ENCODE measurements at places on chromosomes 2 and 18.

GRCh38 chr2:143928613-143929012 lies 591.3 kb downstream of the ZEB2 start:
- DNase-seq, result no peak

DNA sequence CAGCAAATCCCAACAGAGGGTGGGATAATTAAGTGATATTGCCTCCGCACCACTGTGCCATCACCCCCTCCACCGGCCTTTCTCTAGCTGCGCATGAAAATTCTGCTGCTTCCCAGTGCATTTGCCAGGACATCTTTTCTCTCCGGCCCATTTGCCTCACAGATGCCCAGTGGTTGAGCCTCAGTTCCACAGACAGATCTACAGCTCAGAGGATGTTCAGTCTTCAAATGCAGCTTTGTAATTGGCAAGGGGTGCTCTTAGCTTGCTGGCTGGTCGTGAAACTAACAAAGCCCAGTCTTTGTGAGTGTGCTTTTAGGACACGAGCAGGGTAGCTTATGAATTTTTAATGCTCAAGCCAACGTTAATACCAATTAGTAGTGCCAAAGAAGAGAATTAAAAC lies 253.3 kb upstream of the REV1 start:
- DNase-seq, result no peak

GRCh38 chr18:70442933-70443332 lies 154.1 kb downstream of the SOCS6 start:
- no peak for DNase-seq

DNA sequence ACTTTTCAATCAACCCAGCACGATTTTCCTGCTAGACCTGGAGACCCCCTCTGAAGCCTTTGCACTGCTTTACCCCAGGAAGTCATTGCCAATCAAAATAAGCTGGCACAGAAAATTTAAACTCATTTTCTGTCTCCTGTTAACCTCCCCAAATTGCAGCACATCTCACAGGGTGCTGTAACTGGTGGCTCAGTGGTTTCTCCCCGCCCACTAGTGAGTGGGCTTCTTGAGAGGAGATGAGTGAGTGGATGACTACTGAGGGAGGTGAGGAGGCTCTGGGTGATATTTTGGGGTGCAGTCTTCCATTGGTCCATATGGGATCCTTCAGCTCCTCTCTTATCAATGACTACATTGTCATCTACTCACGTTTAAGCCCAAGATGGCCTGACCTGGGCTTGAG lies 239.8 kb upstream of the HS6ST1 start:
- DNase-seq, result no peak

DNA sequence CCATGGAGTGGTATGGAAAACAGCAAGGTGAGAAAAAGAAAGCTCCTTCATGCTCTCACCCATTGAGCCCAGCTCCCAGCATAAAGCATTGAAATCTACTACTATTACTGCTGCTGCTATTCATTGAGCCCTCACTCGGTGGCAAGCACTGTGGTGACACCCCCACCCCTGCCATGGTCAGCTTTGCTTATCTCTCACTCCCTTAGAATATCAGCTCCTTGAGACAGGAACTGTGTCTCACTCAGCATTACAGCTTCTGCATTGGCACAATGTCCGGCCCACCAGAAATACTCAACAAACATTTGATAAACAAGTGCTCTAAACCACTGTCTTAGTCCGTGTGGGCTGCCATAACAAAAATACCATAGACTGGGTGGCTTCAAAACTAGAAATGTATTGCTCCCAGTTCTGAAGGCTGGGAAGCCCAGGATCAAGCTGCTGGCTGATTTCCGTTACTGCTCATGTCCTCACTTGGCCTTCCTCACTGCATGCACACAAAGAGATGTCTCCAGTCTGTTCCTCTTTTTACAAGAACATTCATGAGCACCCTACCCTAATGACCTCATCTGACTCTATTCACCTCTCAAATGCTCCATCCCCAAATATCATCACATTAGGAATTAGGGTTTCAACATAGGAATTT lies 116.3 kb downstream of the ZBTB7C start:
- DNase-seq, result no peak

DNA sequence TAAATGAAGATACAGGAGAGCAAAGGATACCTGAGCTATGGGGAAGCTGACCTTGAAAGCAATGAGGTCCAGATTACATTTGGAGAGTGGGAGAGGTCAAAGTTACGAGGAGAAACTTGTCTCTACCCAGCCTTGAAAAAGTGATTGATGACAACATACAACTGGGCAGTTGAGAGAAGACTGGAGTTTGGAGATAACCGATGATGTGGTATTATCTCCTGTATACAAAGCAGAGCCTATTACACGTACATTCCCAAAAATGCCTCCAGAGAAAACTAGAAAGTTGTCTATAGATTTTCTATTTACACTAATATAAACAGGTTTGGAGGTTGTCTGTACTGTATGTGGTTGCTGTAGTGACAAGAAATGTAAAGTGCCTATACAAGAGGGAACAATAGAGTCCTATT lies 28.3 kb downstream of the ARL5A start:
- DNase-seq, result no peak

DNA sequence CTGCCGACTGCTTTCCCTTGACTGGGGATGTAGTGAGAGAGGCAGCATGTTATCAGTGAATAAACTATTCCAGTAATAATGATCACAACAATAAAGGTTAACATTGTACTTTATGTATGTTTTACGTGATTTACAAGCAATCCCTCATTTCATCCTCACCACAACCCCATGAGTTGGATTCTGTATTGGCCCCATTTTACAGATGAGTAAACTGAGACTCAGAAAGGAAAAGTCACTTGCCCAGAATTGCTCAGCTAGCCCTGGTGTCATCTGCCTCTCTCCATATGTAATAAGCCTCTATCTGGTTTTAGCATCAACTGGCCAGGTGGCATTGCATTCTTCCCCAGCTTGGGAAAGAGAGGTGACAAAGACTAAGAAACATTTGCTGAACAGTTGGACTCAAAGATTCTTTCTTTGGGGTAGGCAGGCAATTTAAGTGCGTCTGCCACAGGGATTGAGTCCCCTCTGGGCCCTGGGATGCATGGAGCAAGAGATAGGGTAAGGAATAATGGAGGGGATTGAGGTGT lies 2.2 kb downstream of the CXCR2 start:
- no peak for DNase-seq

DNA sequence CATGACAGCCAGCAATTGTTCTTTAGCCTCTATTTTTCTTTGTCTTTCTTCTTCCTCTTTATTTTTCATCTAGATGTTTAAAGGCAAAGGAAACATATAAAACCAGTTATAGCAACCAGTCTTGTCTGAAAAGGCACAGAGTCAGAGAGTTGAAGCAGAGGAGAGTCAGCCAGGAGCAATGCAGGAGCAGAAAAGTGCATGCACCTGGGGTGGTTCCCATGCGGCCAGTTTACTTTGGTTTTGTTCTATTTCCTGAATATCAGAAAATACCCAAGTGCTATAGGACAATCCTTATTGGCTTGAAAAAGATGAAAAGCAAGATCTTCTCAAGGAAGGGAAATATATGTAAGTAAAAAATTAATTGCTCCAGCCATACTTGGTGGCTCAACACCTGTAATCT lies 44.9 kb downstream of the CFAP210 start:
- DNase-seq, result no peak

GRCh38 chr18:55998071-55998522 lies 410.1 kb upstream of the TCF4 start:
- DNase-seq, result no peak

DNA sequence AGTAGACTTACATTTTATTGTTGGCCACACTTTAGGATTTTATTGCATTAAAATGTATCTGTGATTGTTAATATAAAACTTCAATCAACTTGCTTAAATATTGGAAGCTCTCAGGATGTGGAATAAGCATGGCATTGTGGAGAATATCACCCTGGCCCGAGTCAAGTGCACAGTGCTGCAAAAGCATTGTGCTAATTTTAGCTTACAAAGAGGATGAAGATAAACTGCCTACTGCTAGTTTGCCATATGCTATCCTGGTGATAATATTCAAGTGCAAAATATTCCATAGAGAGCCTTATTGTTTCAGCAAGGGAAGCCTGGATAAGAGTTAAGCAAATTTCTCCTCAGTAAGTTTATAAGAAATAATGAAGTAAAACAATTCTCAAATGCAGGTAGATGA lies 54.5 kb downstream of the MEIS1 start:
- DNase-seq, result no peak

GRCh38 chr2:30958918-30959265 lies 151.6 kb upstream of the CAPN13 start:
- no peak for DNase-seq

- DNase-seq, result no peak
These were observed 32.0 kb upstream of the NYAP2 start for GRCh38 chr2:225367482-225367881.

DNA sequence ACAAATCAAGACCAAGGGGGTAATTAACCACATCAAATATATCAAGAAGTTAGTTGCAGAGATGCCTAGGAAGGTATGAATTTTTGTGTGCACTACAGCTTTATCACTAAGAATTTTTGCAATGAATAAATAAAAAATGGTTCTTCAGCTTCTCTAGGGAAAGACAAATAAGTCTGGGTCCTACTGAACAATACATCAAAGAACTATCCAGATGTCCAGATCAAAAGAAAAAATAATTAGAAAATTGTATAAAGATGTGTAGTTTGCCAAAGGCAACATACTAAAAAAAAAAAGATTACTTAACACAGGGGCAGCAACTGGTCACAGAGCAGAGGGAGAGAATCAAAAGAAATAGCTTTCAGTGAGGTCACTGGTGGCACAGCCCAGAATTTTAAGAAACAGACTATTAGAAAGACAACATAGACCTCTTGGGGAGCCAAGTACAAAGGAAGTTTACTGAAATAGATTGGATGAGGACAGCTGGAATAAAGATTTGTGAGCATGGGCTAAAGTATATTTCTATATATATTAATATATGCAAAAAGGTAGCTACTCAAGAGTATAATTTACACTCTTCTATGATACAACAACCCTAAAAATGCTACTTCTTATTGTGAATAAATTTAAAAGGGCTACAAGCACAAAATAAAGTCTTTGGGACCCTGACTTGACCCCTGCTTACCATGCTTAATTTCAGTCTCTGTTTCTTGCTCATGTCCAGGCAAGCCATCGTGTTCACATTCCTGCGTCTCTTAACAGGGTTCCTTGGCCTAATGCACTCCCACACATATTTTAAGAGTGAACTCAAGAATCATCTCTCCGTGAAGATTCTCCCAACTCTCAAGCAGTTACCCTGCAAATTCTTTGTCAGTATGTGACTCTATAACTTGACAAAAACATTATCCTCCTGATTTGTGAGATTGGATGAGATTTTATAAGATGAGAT lies 99.0 kb upstream of the GRB14 start:
- no peak for DNase-seq

- no peak for DNase-seq
These were observed 517.0 kb upstream of the SOX11 start for GRCh38 chr2:5175231-5175630.

DNA sequence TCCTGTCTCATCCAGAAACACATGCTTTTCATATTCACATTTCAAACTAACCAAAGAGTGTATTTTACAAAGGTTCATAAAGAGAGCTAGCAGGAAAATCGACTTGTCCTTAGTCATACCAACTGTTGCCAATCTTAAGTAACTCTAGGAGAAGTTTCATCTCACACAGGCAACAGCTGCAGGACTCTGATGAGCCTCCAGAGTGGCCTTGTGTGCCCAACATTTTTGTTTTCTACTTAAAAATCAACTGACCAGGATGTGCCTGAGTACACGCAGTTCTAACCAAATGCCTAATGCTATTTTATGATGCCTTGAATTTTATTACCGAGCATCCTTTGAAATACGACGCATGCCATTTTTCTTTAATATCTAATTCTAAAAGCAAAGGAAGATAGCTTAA lies 595.9 kb upstream of the LRRTM4 start:
- DNase-seq, result no peak

GRCh38 chr18:8932866-8933265 lies 169.6 kb upstream of the NDUFV2 start:
- DNase-seq, result no peak

DNA sequence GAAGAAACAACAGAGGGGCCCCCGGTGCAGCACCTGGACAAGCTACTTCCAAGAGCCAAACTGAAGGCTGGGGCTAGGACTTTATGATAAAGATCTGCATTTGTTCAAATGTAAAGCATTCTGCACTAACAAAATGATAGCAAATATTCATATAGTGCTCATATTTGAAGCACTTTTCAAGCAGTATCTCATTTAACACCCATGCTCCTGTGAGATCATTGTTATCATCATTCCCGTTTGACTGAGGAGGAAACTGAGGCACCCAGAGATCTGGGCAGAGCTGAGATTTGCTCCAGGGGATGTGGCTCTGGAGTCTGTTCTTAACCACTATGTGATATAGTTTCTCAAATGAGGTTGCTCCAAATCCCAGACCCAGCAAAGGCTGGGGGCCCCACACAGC lies 9.8 kb downstream of the KCTD1 start:
- no peak for DNase-seq

- no peak for DNase-seq
These were observed 195.0 kb downstream of the GCA start for GRCh38 chr2:162538967-162539366.

DNA sequence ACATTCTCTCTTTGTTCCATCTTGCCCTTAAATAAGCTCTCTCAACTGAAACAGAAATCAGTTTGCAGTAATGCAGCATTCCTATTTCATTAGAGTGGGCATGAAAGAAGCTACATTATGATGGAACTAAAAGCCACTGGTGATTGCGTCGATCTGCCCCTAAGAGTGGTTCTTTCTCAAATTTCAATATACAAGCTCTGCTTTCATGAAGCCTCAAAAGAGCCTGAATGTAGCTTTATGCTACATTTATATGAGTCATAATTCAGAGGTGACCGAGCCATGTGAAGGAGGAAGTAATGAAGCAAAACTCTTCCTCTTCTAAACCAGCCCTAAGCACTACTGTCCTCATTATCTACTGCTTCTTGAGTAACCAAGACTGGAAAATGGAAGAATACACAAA lies 64.8 kb upstream of the CYTIP start:
- DNase-seq, result no peak

GRCh38 chr2:142010477-142011270 lies 120.1 kb downstream of the LRP1B start:
- no peak for DNase-seq

- DNase-seq, result no peak
These were observed 5.8 kb upstream of the MYOM1 start for GRCh38 chr18:3225588-3225987.

- DNase-seq, result no peak
These were observed 205.1 kb downstream of the TNS1 start for GRCh38 chr2:217797661-217798069.

- DNase-seq, result no peak
These were observed 108.0 kb downstream of the SLC8A1 start for GRCh38 chr2:40343902-40344301.

DNA sequence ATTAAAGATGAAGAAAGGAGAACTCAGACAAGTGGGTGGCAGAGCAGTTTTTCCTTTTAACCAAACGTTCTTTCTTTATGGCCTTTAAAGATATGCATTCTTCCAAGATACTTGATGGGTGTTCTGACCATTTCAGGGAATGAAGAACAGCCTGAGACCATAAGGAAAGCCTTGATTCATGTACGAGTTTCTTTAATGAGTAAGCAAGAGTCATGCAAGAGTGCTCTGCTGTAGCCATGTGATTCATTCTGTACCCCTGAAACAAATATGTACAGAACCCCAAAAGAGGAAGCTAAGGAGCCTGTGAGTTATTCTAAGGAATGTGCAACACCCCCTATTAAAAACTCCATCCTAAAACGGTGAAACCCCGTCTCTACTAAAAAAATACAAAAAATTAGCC lies 372.8 kb downstream of the MTX2 start:
- no peak for DNase-seq

Measured in activated CD8-positive, alpha-beta memory T cell treated with anti-CD3 and anti-CD28 coated beads for 48 hours (primary cell).